ENCODE measurements at places on chromosomes 16 and 17.
A peak's percentile ranks its signal among the peaks of the same experiment; 100 is the strongest.

- no peak for DNase-seq
These were observed 28.6 kb upstream of the ITGA3 start for GRCh38 chr17:50027172-50027880.

GRCh38 chr16:85136213-85136701 lies 24.0 kb upstream of the CIBAR2 start:
- no peak for DNase-seq

DNA sequence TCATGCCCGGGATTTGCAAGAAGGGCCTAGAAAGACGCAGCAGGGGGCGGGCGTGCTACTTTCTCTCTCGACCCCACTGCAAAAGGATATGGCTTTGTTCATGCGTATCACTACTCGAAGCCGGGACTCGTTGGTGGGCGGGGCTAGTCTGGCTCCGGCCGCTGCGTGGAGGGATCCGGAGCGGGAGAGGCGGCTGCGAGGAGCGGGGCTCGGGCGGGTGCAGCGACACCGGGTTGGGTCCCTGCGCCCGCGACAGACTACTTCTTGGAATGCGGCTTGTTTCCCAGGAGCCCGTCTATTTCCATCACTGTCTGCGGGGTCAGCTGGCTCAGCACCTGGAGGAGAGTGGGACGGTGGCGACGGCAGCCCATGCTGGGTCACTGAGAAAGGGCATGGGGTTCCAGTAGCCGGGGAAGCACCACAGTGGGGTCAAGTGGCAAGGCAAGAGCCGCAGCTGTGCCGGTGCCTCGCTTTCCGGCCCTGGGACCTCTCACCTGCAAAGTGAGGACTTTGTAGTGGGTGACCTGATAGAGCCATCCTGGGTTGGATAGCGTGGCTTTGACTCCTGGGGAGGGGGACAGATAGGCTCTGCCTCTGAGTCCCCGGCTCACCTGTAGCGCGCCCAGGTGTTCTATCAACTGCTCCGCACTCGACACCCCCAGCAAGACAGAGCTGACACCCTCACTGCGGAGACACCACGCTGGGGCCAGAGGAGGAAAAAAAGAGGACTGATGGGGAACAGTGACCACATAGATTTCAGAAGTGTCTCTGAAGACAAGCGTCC lies 6.6 kb downstream of the KCNAB3 start:
- peak; percentile 67 for DNase-seq

- DNase-seq = no peak
These were observed 55.1 kb downstream of the ZNRF1 start for GRCh38 chr16:75053791-75054555.

GRCh38 chr17:82685291-82685690 lies 13.2 kb downstream of the RAB40B start:
- no peak for DNase-seq

GRCh38 chr17:74373838-74374606 lies 6.7 kb downstream of the GPR142 start:
- DNase-seq = no peak

DNA sequence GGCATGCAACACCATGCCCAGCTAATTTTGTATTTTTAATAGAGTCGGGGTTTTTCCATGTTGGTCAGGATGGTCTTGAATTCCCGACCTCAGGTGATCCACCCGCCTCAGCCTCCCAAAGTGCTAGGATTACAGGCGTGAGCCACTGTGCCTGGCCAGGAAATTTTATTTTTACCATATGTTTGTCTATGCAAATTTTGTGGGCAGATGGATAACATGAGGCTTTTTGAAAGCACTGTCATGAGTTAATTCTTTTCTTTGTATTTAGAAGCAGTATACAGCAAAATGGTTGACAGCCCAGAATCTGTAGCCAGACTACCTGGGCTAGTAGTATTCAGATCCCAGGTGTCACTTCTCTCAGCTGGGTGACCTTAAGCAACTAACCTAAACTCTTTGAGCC lies 8.5 kb upstream of the KPNB1 start:
- no peak for DNase-seq

DNA sequence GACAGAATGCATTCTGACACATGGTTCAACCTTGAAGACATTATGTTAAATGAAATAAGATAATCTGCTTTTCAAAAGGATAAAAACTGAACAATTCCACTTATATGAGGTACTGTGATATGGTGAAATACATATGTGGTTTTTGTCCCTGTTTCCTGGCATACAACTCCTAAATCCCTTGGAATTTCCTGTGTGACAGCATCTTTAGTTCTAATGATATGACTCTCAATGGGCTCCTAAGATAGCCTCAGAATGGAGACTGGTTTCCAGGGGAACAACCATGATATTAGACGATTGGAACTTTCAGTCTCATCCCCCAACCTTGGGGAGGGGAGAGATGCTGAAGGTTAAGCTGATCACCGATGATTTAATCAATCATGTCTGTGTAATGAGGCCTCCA lies 37.7 kb upstream of the PHLPP2 start:
- no peak for DNase-seq

DNA sequence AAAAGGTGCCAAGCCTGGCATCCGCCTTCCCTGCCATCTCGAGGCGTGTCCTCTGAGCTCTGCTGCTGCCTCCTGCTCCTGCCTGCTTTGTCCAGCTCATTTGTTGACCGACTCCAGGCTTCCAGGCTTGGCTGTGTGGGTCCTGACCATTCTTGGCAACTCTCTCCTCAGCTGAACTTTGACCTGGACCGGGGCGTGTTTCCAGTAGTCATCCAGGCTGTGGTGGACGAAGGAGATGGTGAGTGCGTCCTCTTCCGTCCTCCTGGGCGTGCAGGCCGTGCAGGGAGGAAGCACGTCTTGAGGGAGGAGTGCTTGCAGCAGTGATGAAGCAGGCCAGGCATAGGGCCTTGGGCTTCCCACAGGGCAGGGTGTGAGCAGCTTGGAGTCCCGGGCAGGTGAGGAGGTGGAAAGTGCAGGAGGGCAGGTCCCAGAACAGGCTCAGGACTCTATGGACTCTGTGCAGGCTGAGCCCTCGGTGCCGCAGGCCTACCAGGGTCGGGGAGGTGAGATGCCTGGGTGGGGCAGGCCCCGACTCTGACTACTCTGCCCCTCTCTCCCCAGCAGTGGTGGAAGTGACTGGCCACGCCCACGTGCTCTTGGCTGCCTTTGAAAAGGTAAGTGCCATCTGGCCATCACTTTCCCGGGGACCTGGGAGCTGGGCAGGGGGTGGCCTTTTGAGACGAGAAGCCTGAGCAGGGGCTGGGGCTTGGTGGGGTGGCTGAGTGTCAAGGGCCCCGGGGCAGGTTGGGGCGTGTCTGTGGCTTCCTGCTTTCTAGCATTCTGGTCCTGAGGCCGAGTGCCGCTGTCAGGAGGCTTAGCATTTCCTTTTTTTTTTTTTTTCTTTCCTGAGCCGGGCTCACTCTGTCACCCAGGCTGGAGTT lies 28.6 kb upstream of the NUDT16L1 start:
- DNase-seq = no peak

DNA sequence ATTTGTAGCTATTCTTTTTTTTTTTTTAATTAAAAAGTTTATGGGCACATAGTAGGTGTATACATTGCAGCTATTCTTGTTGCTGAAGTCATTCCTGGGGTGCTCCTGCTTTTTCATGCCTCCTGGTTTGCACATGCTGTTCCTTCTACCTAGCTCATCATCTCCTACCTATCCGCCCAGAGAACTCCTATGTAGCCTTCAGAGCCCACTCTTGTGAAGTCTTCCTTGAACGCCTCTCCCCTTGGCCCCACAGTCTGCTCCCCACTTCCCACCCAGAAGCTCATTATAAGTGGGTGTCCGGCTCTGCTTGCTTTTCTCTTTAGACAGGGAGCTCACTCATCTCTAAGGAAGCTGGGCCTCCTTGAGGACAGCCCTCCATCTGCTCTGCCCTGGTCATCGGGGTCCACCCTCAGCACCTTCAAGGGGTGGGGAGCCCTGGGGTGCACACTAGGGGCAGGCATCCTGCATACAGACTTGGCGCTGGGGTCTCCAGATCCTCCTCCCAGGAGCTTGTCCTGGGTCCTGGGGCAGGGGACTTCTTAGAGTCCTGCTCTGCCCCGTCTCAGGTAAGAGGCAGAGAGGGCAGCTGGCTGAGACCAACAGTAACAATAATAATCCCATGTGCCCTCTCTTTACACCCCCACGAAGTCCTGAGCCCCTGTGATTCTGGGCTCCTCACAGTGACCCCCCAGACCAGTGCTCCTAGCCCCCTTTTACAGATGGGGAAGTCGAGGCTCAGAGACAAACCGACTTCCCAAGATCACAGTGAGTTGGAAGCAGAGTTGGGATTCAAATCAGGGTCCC lies 3.5 kb upstream of the B9D1 start:
- no peak for DNase-seq

GRCh38 chr17:49861150-49861884 lies 13.4 kb upstream of the TAC4 start:
- DNase-seq = peak; percentile 19

GRCh38 chr17:17682293-17682736 lies 1.1 kb downstream of the RAI1 start:
- peak; percentile 17 for DNase-seq

- DNase-seq = no peak
These were observed 33.1 kb upstream of the CCL22 start for GRCh38 chr16:57325458-57325857.

DNA sequence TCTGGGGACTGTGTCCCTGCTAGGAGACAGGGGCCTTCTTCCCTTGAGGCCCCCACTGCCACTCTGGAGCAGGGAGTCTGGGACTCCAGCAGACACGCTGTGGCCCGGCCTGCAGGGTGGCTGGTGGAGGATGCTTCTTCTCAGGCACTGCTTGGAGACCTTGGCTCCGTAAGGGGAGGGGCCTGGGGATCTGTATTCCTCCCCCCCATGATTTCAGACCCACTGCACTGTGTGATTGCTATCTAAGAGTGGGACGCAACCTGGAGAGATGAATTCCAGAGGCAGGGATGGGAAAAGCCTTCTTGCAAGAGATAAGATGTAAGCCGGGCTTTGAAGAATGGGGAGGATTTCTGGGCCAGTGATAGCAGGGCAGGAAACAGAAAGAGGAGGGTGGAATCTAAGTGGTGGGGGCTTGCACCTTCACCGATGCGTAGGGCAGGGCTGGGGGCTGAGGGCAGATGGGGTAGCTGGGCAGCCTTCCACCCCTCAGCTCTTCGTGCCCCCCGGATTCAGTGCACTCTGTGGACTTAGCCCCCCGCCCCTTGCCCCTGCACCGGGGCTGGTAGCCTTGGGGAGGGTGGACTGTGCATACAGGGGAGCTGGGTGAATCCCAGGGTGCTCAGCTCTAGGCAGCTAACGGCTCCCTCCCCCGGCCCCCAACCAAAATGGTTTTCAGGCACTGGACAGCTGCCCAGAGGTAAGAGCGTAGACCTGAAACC lies 5.2 kb upstream of the GSE1 start:
- DNase-seq = no peak
